ENCODE measurements at places on chromosomes 2 and 18.

DNA sequence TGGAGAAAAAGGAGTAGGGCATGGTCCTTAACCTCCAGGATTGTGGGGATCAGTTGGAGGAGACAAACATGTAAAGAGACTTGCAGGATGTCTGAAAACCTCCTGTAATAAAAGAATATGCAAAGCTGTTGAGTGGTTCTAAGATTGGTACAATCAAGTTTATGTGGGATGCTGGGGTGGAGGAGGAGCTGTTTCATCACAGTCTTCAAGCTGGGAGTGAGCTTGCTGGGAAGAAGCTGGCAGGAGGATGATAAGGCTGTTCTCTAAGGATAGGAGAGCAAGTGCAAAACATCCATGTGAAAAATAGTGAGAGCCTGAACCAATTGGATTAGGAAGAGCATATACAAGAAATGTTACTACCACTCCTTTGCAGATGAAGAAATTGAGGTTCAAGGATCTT lies 161.9 kb upstream of the CRIM1 start:
- DNase-seq = no peak

DNA sequence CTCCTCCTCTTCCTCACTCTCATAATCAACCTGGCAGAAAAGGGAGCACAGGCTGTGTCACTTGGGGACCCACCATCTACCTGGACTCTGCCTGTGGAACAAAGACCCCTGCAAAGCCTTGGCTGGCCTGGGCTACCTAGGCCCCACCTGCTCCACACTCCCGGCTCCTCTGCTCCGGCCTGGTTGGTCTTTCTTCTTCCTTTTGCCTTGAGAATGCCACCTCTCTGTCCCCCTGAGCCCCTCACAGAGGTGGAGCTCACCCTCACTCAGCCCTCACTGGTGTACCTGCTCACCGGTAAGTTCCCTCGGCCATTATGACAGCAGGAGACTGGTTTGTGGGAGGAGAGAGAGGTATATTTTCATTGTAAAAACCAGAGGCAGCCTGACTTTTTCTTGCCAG lies 74.1 kb downstream of the POLR1A start:
- DNase-seq = no peak

DNA sequence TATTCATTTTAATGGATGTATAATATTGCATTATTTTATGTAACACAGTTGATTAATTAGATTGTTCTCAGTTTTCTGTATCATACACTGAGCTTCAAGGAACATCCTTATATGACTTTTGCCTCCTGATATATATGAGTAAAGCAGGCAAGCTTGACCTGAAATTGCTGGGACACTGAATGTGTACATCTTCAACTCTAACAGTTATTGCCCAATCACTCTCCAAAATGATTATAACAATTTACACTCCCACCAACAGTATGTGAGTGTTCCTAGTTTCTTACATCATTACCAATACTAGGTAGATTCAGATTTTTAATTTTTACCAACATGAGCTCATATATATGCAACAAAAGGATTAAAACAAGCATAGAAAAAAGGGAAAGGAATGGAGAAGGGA lies 379.4 kb downstream of the SETBP1 start:
- no peak for DNase-seq

DNA sequence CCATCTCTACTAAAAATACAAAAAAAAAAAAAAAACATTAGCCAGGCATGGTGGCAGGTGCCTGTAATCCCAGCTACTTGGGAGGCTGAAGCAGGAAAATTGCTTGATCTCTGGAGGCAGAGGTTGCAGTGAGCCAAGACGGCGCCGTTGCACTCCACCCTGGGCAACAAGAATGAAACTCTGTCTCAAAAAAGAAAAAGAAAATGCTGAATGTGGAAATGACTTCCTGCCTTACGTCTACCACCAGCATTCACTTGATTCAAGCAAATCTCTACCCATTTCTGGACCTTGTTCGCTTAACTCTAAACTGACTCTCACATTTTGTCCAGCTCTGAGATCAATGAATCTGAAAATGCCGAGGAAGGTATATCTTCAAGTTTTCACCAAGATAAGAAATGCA lies 825.3 kb downstream of the TRIB2 start:
- DNase-seq = no peak

GRCh38 chr2:40164736-40165508 lies 287.0 kb downstream of the SLC8A1 start:
- peak; percentile 47 for DNase-seq

DNA sequence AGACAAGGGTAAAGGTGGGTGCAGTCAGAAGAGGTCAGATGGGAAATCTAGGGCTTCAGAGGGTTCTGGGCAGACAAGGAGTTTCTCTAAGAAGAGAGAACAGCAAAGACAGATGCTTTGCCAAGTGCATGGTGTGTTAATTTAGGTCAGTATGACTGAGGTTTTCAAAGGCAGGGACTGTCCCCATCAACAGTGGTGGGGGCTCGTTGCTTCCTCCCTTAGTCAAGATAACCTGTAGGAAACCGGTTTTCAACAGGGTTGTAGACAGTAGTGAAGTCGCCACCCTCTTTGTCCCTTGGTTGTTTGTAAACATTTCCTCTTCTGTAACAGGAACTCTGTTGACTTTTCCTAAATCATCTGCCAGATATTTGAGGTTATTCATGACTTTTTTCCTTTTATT lies 11.6 kb downstream of the RAB12 start:
- no peak for DNase-seq

DNA sequence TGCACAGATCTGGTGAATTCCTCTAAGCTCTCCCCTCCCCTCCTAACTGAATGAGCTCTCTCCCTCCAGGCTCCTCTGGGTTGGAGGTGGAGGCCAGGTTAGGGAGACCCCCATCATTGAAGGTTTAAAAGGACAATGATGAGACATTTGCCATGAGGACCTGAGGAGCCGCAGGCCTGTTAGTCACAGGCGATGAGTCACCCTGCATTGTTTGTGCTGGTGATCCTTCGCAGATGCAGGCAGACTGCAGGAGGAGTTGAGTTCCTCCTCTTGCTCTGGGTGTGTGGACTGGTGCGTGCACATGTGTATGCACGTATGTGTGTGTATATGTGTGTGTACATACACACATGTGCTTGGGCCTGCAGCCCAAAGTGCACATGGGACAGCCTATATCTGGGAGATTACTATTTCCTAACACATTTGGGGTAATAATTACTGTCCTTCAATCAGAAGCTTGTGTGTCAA lies 42.0 kb downstream of the MCFD2 start:
- DNase-seq = no peak

- no peak for DNase-seq
Observed at GRCh38 chr2:23273786-23274185, 111.2 kb upstream of the KLHL29 start.

DNA sequence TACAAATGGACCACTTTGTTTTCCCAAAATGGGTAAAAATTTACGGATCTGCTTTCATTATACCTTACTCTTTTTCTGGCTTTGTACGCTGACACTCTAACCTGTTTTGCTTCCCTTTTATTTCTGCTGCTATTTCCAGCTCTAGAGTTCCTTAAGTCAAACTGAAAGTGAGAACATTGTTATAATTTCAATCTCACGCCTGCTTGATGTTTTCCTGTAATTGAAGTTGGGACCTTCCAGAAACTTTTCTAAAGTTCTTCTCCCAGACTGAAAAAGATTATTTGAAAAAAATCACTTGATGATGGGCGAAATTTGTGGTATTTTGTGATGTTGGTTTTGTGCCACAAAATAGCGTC lies 1.8 kb downstream of the GLS start:
- no peak for DNase-seq

DNA sequence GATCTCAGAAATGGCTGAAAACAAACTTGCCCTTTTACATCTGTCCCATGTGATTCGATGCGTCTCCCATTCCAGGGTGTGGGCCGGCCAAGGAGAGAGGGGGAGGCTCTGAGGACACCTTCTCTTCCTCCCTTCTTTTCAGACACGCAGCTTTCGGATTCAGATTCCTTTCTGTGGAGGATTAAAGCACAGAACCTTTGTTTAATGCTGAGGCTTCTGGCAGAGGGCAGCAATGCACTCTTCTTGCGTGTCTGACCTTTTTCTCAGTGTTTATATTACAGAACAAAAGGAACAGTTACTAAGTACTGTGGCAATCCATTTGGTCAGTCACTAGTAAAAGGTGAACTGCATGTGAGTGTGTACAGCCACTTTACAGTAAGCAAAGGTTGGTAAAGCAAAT lies 268.9 kb upstream of the CCDC68 start:
- no peak for DNase-seq

DNA sequence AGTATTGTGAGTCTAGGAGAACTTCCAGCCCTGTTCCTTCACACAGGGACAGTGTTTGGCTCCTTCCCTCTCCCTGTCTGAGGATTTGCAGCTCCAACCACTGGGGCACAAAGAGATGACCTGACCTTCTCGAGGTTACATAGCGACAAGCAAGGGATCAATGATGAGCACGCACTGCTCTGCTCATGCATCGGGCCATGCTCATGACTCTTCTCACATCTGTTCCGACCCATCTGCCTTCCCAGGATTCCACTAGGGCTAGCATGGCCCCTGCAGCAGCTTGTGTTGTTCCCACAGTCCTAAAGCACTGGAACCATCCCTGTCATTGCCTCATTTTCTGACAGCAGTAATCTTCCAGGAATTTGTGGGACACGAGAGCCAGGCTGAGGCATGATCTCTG lies 78.8 kb upstream of the ARHGAP28 start:
- no peak for DNase-seq

GRCh38 chr2:71532327-71532726 lies 79.0 kb downstream of the DYSF start:
- no peak for DNase-seq

- DNase-seq = no peak
Observed at GRCh38 chr2:27069436-27069835, 2.0 kb downstream of the OST4 start.

DNA sequence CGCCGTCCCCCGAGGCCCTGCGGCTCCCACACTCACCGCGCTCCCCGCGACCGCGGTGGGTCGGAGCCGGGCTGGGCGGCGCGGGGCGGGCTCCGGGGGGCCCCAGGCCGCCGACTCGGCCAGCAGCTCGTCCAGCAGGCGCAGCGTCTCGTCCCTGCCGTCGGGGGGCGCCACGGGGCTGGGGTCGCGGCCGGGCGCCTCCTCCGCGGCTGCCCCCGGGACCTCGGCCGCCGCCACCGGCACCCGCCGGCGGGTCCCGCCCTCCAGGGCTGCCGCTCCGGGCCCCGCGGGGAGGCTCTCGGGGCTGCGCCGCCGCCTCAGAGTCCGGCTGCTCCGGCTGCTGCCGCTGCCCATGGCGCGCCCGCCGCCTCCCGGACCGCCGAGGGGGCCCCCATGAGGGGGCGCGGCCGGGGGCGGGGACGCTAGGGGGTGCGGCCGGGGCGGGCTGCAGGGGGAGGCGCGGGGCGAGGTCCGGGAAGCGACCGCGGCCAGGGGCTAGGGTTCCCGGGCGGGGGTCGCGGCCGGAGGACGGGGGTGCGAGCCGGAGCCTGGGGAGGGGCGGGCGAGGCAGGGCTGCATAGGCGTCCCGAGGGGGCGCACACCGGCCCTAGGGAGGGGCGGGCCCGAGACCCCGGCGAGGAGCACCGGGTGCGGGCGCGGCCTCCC lies at the start of gene CYS1:
Gene CYS1, minus strand, starts transcription at position 542 of the 666 bp plus-strand sequence. Its CDS starts 188 bp downstream, at position 354.
- DNase-seq = no peak

DNA sequence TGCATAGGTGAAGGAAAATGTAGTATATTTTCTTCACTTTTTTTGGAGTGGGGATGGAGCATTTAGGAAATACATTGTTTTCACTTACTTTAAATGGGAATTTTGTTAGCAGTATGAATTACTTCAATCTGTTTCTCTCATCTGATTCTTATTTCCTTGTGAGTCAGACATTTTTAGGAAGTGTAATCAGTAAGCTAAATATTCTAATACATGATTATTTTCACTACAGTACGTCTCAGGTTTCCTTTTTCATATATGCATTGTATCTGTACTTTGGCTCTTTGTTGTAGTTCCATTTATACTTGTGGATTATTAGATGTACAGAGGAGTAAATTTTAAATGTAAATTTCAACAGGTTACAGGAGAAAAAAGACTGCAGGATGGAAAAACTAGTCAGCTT lies 27.9 kb downstream of the GPD2 start:
- DNase-seq = no peak

DNA sequence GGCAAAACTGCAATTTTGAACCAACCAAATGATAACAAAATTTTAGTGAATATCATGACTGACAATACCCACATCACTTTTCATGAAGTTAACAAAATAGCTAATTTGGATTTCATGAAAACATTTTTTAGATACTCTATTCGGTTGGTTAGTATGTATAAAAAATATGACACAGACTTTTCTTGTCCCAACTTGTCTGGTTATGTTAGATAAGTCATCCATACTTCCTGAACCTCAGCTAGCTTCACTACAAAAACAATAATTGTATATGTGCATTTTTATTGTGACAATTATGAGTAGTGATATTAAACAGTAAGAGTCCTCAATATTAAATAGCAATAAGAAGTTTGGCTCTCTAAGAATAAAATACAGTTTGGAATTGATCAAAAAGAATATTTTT lies 408.1 kb upstream of the DSEL start:
- no peak for DNase-seq

DNA sequence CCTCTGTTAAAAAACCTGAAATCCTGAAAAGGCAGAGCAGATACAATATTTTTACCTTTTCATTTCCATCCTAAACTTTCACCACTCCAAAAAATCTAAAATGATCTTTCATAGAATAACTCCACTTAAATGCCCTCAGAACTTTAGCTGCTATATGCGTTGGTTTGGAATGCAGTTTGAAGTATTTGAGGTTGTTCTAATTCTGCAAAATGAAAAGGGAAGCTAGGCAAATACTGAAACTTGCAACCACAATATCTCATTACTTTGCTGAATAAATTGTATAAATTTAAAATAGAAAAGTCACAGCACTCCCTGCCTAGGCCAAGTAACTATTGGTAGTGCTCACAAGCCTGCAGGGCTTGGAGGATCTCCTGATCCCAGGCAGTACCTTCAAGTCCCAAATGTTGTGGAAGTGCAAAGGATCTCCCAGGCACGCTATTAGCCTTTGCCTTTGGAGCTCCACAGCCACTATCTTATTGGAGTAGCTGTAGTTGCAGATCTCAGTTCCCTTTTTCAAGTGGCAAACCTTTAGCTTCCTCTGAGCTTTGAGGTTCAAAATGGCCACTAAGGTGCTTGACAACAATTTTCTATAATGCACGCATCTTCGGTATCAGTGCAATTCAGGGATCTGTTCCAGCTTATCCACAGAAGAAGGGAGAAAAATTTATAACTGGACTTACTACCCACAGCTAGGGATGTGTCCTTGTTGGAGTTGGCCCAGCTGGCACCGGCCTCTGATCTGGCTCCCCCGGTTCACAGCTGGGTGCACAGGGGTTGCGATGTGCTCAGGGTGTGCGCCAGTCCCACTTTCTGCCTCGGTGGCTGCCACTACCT lies 43.4 kb upstream of the ANKRD62 start:
- DNase-seq = no peak

DNA sequence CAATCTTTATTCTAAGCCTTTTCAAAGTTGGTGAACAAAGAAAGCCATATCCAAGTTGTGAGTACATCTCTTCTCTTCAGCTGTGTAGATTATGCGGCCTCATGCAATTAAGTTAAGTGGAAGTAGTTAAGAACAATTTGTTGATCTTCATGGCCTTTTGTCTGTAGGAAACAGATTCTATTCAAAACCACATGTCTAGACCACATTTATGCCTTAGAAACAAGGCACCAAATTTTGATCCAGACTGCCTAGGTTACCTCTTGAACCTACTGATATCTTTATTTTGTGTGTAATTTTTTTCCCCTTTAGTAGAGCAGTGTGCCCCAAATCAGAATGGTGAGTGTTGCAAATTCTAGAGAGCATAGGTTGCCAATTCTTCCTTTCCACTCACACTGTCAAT lies 101.6 kb upstream of the CERS6 start:
- DNase-seq = no peak

Data from hindlimb muscle (tissue), 1 donor.